Fibroblast of villous mesenchyme (primary cell): ENCODE measurements at places on chromosomes 6 and 20. TPM values are rescaled to one million over a fixed set of nuclear protein-coding genes. Genes with fewer than 3 reads are reported as not detected.

The BTNL2 gene
- not detected in 2 replicates for total RNA-seq

The CBLN4 gene
- total RNA-seq = not detected in 2 replicates

The ANKEF1 gene
- 0.97 and 1.3 TPM in 2 replicates for total RNA-seq

DNA sequence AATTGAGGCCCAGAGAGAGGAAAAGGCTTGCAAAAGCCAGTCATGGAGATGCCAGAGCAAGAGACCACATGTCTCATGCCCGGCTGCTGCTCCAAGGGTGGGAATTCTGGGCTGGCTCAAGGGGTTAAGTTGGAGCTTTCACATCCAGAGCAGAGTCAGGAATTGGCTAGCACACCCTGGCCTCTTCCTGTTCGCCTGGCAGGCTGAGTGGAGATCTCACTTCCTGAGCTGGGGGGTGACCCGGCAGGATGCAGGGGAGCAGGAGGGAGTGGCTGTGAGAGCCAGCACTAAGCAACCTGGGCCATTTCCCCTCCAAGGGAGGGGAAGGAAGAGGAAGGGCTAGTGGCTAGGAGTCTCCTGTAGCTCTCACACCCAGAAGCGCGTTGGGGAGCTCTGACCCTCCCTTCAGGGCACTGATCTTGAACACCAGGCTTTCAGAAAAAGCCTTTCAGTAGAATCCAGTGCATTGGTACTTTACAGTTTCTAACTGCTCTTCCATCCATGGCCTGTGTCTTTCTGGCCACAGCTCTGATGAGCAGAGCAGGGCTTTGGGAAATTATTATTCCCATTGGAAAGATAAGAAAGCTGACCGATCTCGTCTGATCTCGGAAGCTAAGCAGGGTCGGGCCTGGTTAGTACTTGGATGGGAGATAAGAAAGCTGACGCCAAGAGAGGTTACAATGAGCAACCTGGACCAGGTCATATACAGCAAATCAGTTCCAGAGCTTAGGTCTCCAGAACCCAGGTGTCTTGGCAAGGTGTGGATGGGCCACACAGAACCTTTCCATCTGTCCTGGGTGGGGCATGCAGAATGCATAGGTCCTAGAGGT lies 2.2 kb upstream of the CCM2L start:
- DNase-seq = no peak

DNA sequence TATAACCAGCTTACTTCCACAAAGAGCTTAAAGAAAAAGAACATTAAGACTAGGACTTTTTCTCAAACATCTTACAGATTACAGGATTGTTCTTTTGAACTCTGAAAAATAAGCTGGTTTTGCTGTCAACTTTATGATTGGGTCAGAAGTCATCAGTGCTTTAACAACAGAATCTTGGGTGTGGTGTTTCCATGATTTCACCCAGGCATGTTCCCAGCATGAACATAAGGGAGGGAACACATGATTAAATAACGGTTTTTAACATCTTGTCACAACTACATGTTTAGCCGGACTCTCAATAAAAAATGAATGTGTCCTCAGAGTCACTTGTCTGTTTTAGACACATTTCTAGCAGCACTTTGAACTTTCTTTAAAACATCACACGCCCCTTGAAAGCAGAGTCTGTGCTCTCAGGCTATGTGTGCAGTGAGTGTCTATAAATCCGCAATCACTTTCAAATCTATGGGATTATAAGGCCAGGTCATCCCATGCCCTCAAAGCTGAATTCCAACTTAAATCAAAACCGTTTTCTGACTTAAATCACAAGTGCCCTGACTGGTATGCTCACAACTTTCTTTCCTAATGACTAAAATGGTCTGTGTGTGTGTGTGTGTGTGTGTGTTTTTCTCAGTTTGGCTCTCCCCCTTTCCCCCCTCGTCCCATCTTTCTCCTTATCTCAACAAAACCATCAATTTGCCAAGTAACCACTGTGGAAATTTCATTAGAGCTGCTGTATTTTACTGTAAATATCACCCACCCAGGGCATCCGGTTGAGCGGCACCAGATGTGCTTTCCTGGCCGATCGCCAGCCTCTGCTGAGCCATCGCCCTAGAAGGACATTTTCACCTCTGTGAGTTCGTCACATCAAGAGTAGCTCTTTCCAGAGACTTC lies 216.8 kb upstream of the DTNBP1 start:
- DNase-seq = peak; percentile 86

- no peak for DNase-seq
Measured at GRCh38 chr20:59816146-59816738, 117.2 kb downstream of the SYCP2 start.

DNA sequence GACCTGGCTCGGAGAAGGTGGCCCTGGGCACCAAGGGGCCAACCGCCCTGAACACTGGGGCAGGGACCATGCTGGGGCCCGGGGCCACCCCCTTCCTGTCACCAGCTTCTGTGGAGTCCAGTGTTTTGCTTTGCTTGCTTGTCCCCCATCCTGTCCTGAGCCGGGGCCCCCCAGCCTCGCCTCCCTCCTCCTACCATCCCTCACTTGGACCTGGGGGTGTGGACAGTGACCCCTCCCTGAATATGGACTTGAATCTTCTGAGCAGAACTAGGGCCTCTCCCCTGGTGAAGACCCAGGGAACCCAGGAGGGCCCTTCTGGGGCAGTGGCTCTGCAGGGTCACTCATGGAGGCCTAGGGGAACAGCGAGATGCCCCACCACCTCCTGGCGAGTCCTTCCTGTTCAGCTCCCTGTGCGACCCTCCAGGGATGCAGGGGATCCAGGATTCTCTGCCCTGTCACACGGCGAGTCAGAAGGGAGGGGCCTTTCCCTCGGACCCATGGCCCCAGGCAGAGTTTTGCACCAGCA lies 41.6 kb downstream of the VSTM2L start:
- no peak for DNase-seq

DNA sequence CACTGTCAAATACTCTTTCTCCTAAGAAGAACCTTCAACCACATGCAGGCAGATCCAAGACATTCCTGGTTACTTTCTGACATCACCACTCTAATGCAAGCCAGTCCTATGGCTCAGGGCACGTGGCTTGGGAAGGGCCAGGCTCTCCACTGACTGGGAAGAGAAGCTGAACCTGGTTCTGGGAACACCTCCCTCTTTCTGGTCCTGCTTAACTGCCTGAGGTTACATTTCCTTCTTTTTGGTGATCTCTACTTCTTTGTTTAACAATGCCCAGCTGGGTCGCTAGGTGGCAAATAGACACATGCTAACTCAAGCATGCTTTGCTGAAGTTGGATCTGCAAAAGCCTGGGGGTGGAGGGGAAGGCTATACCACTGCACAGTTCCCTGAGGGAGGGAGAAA lies 249.8 kb downstream of the GMDS start:
- DNase-seq = no peak

GRCh38 chr6:16683641-16684194 lies 77.5 kb downstream of the ATXN1 start:
- DNase-seq = peak; percentile 81
